ENCODE measurements at places on chromosomes 7 and 10.

- no peak for DNase-seq
Observed at GRCh38 chr10:90935581-90936275, 14.8 kb upstream of the ANKRD1 start.

GRCh38 chr7:146528581-146528980, 412.0 kb downstream of the CNTNAP2 start:
- DNase-seq = no peak

- no peak for DNase-seq
Observed at GRCh38 chr7:154532771-154533170, 470.2 kb downstream of the PAXIP1 start.

DNA sequence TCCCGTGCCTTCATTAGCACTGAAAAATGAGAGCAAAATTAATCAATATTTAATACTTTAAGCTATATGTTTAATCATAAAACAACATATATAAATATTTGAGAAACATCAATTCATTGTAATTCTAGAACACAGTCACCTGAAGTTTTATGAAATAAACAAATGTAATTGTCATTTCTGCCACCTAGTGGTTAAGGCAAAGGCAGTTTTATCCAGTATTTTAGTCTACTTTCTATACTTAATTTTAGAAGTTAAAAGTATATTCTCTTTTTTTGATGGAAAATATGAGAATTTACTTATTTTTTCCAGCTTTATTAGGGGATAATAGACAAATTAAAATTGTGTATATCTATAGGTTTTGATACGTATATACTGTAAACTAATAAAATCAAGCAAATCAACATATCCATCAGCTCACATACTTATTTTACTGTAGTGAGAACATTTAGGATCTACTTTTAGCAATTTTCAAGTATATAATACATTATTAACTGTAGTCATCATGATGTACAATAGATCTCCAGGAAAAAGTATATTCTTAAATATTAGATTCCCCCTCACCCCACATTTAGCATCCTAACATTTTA, 16.9 kb downstream of the PCGF6 start:
- peak; percentile 2 for DNase-seq

DNA sequence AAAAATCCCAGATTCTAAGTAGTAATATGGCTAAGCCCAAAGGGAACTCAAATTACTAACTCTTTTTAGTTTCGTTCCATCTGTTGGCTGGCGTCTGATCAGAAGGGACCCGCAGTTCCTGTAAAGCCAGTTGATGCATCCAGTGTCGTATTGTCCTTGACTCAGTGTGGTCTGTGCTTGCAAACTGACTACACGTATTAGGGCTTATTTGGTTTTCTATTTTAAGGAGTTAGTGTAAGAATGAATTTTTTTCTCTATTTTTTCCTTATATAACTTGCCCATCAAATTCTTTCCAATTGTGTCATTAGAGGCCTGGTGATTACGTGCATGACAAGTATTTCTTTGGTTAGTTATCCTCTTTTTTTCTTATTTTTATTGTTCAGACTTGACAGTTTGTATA, 9.7 kb downstream of the ABCA13 start:
- DNase-seq = no peak

- no peak for DNase-seq
Observed at GRCh38 chr7:81488210-81488609, 281.6 kb downstream of the HGF start.

DNA sequence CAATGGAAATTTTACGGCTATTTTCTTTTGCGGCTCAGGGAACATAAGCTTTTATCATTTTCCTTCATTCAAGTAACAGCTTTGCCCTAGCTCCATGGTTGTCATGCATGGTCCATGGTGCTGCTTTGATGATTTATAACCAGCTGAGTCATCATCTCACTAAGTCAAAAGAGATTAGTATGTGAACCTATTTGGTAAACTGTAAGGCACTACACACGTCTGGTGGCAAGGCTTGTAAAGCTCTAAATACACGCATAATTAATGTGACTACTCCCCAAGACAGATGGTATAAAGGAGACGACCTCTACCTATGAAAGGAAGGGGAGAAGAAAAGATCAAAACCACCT, 340.2 kb downstream of the KCNMA1 start:
- no peak for DNase-seq

DNA sequence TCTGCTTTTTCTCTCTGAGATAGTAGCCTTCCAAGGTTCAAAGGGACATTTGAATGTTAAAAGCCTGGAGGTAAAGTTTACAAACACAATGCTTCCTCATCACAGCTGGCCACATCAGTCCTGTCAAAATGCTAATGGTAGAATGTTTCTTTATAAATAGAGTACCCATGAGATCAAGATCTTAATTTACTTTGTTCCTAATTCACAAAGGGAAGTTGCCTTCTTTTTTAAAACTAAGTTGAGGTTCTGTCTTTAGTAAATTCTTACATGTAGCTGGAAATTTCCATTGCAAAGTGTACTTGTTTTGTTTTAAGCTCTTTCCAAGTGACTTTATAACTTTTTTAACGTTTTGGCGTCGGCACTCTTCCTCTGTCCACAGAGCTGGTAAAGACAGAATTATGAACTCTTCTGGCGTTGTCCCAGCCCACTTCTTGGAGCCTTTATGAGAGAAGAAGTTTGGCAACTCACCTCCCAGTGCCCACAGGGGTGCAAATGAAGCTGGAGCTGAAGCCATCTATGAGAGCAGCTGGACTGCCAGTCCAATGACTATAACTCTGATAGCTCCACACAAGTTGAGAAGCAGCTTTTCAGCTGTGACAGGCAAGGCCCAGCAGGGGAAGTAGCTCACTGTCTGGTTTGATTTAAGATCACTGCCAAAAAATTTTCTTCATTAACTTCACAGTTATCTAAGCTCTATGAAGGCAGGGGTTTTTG, 23.3 kb downstream of the FZD1 start:
- DNase-seq = no peak

- no peak for DNase-seq
Observed at GRCh38 chr7:37592366-37592765, 91.2 kb upstream of the GPR141 start.

- no peak for DNase-seq
Observed at GRCh38 chr10:98994030-98994429, 241.6 kb downstream of the HPSE2 start.

DNA sequence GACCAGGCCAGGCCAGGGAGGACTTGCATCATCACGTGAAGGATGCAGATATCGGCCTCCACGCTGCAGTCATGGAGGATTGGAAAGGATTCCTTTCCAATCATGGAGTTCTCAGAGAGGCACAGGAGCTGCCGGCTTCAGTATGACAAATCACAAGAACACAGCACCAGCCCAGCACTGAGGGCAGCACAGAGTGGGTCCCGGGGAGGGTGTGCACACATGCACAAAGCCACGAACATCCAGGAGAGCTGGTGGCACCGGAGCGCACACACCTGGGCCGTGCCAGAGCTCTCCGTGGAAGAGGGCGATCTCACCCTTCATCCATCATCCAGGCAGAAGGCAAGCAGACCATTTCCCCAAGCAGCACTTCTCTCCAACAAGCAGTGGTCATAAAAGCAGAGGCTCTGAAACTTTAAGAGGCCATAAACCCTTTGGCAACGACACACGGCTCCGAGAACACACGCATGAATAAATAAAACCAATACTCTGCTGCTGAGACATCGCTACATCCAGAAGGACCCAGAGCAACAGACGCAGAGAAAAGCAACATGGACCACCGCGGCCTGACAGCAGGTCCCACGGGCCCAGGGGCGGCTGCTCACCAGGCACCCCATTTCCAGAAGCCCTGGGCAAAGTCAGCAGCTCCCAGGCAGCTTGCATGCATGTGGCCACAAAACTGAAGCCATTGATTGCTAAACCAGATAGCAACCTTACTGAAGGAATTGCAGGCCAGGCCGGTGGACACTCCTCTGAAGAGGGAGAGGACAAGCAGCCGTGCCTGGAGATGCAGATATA, 180.8 kb downstream of the USP6NL start:
- DNase-seq = peak; percentile 68

- DNase-seq = no peak
Observed at GRCh38 chr10:131961777-131962662, 19.7 kb downstream of the BNIP3 start.

GRCh38 chr10:17175551-17175950, 25.9 kb downstream of the TRDMT1 start:
- DNase-seq = no peak

DNA sequence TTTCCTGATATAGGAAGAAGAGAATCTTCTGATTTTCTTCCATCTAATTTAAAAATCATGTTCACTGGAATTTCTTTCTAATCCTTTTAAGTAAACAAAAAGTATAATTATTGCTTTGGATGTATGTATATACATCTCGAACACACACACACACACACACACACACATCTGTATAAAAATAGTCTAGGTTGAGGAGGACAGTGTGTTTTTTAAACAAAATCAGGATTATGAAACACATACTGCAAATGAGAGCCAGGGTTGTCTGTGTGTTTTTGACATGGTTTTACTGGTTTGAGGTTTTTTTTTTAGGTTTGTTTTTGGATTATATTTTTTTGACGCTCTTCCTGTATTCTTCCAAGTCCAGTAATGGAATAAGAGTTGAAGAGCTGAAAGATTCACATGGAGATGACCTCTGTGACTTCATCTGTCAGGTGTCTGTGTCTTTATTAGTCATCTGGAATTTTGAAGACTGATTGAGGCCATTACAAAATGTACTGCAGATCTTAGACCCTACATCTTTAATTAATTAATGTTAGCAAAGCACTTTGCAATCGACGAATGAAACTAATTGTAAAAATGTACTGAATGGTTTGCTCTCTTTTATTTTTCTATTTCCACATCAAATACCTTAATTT, 237.1 kb downstream of the SUGCT start:
- DNase-seq = no peak

DNA sequence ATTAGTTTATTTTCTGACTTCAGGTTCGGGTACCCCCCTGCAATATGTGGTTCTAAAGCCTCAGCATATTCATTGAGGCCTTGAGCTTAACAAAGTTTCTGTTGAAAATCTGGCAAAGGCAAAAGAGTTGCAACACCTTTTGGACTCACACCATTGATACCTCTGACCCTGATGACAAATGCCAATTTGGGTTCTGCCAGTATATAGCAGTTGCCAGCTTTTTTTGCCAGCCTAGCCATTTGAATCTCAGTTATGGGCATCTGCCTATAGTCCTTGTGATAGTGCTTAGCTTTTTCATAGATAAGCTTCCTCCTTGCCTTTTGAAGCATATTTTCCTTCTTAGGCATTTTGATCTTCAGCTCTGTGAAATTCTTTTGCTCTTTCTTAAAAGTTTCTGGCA, 31.9 kb downstream of the LIPJ start:
- no peak for DNase-seq

DNA sequence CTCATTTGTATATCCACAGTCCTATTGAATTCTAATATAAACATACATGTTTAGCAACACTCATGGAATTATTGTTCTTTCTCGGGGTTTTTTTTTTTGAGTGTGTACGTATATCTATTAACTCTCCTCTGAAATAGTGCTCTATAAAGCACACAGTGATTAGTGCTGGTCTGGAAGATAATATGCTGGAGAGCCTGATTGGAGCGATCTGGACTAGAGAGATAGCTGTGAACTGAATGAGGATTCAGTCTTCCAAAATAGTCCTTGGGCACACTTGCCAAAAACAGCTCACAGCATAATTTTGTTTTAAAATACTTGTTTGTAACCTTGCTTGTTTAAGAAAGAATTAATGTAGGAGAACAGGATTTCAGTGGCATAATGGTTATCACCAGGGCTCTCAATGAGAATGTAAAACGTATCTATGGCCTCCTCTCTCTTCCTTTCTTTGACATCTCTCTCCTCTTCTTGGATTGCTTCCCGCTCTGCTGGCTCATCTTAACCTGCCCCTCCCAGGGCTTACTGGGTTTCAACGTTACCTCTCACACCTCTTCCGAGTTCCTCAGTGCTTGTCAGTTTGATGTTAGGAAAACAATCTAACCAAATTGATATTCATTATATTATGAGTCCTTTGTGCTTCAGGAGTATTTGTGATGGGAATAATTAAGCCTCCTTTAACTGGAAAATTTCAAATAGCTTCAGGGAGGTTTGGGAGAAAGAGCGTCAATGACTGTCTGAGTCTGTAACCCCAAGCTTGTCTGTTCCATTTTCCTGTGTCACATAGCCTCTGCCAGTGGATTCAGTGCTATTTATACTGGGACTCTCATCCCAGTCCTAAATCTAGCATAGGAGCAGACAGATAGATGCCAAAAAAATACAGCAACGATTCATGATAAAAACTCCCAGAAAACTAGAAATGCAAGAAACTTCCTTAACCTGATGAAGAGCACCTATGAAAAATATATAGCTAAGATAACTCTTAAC, 16.2 kb upstream of the AGK start:
- no peak for DNase-seq

GRCh38 chr10:124679401-124679800, 64.8 kb downstream of the FAM53B start:
- DNase-seq = no peak

GRCh38 chr10:79230328-79230830, 116.9 kb upstream of the PPIF start:
- DNase-seq = no peak

GRCh38 chr10:113326160-113327111, 226.4 kb upstream of the HABP2 start:
- DNase-seq = no peak

GRCh38 chr10:9613338-9614075, 1404.2 kb upstream of the CELF2 start:
- no peak for DNase-seq

GRCh38 chr10:108862676-108863350, 1060.5 kb downstream of the XPNPEP1 start:
- no peak for DNase-seq

DNA sequence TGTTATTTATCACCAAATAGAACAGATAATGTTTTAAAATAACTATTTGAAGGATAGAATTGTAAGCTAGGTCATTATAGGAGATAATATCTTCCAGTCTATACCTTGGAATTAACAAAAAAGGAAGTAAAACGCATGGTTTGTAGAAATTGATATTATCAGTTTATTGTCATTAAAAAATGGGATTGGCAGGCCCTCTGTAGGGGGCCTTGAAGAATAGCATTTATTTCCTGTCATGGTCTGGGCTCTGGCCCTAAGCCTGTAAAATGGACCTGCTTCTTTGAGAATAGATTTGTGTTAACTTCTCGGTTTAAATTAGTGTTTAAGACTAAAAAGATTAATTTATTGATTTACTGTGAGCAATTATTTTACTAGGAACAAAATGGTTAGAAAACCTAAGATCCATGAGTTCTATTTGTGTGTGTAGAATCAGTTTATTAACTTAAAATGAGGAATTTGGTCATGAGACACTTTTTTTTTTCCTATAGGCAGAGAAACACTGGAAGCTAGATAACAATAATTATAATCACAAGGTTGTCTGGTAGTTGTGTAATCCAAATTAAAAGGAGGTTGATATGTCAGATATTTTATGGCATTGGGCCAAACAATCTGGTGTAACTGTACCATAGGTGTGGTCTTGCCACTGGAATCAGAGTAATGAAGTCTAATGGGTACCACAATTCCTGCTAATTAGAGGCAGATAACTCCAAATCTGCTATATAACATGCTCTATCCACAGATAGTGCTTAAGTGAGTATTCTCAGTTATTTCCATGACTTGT, 197.4 kb upstream of the FOXP2 start:
- no peak for DNase-seq

- DNase-seq = no peak
Observed at GRCh38 chr10:7389844-7390243, 21.0 kb downstream of the SFMBT2 start.

- DNase-seq = no peak
Observed at GRCh38 chr10:115849197-115849596, 423.8 kb downstream of the GFRA1 start.

GRCh38 chr7:50189371-50189770, 96.3 kb upstream of the ZPBP start:
- no peak for DNase-seq

GRCh38 chr7:155869784-155870076, 57.5 kb upstream of the SHH start:
- DNase-seq = no peak
